ENCODE measurements at places on chromosomes 11 and 22.

DNA sequence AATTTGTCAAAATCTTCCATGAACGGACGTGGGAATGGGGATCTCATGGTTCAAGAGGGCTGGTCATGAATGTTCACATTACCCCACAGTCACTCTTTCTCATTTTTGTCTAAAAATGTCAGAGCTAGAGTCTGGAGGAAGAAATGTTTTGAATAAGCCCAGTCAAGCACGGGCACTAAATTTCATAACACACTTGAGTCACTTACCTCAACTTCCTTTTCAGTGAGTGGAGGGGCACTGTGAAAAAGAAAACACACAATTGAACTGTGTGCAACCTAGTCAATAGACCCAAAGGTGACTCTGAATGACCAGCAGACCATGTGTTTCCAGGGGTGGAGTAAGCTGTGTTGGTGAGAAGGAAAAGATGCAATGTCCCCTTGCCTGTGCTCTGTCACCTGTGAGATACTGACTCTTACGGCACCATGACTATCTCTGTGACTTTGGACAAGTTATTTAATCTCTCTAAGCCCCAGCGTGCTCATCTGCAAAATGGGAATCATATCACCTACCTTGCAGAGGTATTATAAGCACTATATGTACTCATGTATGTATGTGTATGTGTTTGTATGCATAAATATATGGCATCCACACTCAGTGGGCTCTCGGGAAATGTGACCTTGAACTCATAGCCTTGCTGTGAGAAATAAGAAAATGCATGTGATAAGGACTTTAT, 38.2 kb upstream of the LYVE1 start:
- peak; percentile 51 for DNase-seq

- DNase-seq: no peak
These were observed 5.8 kb downstream of the CD44 start for GRCh38 chr11:35144806-35145205.

GRCh38 chr11:1924181-1924580, 4.7 kb downstream of the TNNT3 start:
- no peak for DNase-seq

DNA sequence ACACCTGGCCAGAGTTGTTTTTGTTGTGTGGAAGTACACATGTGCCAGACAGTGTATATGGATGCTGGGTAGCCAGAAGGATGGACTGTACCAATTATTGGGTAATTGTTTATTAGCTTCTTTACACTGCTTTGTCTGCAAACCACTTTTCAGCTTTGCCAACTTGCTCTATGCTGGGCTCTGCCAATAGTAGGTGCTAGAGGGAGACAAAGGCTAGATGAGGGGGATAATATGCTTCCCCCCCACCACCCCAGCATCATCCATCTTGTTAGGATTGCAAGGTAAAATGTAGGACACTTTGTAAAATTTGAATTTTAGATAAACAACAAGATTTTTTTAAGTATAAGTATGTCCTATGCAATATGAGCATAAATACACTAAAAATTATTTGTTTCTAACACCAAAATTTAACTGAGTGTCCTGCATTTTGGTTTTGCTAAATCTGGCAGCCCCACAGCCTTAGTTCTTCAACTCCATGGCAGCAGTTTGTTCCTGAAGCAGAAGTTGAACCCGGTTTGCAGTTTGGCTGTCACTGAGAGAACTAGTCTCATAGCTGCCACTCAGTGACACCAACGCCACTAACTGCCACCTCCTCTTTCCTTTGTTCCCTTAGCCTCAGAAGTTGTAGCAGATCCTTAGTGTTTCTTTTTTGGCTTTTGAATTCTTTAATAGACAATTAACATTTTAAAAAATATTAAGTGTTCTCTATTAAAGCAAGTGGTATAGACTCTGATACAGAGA, 78.8 kb downstream of the CCDC81 start:
- no peak for DNase-seq

- DNase-seq: peak; percentile 3
These were observed 120.5 kb downstream of the CACNA1I start for GRCh38 chr22:39690881-39691605.

DNA sequence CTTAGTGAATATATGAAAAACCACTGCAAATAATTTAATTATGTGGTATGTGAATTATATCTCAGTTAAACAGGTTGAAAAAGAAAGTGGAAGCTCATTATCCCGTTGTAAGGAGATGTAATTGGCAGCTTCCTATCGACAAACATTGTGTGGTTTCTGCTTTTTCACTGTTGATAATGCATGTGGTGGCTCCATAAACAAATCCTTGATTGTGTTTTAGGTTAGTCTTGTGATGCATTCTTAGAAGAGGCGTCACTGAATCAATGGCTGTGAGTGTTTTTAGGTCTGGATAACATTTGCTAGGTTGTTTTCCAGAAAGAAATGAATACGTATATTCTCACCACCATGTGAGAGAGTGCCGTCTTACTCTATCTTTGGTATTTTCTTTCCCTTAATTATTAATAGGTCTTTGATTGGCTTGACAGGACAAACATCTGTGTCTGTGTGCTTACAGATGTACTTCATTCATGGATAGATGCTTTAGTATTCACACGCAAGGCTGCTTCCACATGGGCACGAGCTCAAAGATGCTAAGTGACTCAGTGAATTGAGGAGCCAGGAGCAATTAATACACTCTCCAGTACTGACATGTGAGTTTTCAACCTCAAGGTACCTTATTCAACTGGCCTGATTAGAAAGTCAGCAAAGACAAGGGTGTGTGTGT, 166.7 kb downstream of the TBC1D22A start:
- DNase-seq: peak; percentile 22

- no peak for DNase-seq
These were observed 33.4 kb downstream of the PPARA start for GRCh38 chr22:46183733-46184132.

DNA sequence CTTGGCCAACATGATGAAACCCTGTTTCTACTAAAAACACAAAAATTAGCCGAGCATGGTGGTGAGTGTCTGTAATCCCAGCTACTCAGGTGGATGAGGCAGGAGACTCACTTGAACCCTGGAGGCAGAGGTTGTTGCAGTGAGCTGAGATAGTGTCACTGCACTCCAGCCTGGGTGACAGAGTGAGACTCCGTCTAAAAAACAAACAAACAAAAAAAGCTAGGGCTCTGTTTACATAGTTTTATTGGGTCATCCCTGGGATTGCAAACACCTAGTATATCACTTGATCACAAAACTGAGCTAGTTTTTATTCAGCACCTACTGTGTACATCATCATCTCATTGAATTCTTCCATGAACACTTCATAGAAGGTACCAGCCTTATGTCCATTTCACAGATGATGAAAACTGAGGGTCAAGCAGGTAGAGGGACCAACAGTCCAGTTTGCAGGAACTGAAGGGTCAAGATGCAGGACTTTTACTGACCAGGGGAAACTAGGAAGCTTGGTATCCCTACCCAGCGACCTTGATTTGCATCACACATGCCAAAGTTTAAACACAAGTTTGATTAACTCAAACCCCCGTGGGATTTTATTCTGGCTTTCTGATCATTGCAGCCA, 9.2 kb upstream of the MRTFA start:
- DNase-seq: no peak

DNA sequence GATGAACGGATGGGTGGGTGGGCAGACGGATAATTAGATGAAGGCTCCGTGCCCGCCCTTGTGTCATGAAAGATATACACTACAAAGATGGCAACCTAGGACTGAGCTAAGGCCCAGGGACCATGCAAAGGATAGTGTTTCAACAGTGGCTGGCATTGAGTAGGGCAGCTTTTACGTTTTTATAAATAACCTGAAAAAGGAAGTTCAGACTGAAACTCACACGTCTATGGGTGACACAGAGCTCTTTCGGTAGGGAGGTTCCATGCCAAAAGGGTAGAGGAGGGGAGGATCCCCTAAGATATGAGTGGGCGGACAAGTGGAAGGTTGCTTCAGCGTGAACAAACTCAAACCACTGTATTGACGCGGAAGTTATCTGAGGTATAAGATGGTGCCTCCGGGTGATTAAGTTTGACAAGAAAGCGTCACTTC, 90.5 kb downstream of the UBASH3B start:
- DNase-seq: no peak

GRCh38 chr22:32202539-32203180, 2.2 kb downstream of the RFPL2 start:
- peak; percentile 31 for DNase-seq

GRCh38 chr11:32163557-32163956, 72.7 kb downstream of the RCN1 start:
- no peak for DNase-seq

DNA sequence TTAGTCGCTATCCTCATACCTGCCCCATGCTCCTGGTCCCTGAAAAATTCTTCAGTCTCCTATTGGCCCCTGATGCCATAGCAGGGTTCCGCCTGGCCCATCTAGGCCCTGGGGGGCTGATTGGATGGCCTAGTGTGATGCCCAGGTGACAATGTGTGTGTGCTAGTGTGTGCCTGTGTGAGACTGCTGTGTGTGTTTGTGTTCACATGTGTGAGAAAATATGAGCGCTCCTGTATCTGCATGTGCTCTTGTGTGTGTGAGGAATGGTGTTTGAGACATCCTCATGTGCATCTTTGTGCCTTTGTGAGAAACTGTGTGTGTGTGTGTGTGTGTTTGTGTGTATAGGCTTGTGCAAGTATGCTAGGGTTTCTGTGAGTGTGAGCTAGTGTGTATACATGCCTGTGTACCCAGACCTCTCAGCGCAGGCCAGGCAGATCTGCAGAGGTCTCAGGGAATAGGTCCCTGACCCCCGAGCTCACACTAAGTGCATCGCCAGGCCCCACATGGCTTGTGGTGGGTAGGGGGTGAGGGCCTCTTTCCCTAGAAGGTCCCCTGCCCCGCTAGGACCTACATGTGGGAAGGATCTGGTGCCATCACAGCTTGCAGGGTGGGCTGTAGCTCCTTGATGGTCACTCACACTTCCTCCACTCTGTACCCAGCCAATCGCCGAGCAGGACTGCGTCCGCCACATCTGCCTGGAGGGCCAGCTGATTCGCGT, 64.6 kb downstream of the OTOG start:
- DNase-seq: no peak

GRCh38 chr22:30043161-30043560, 37.1 kb upstream of the HORMAD2 start:
- DNase-seq: no peak

GRCh38 chr11:19951558-19952115, 208.6 kb downstream of the DBX1 start:
- DNase-seq: peak; percentile 62

DNA sequence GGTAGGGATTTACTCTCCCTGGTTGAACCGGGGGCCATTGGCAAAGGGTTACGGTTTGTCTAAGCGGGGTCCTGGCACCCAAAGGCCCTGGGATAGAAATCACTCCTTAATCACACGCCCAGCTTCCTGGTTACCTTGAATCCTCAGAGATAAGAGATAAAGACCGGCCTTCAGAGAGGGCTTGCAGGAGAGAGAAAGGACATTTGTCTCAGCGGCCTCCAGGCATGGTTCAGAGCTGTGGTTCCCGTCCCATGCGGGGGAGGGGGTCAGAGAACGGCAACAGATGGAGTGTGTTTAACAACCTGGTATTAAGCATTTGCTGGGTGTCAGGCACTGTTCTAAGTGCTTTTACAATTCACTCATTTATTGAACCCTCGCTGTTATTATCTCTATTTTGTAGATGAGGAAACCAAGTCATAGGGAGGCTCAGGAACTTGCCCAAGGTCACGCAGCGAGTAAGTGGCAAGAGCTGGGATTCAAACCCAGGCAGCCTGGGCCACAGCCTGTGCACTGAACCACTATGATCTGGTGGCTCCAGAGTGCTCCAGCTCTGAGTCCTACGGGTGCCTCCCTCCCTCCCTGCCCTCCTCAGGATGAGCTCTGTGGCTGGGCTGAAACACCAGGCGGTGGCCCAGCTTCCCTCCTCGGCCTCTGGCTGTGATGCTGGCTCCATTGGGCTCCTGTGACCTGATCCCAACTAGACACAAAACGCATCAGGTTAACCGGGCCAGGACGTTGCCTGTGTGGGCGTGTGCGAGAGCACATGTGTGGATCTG, 18.6 kb downstream of the LRRC10B start:
- DNase-seq: no peak

DNA sequence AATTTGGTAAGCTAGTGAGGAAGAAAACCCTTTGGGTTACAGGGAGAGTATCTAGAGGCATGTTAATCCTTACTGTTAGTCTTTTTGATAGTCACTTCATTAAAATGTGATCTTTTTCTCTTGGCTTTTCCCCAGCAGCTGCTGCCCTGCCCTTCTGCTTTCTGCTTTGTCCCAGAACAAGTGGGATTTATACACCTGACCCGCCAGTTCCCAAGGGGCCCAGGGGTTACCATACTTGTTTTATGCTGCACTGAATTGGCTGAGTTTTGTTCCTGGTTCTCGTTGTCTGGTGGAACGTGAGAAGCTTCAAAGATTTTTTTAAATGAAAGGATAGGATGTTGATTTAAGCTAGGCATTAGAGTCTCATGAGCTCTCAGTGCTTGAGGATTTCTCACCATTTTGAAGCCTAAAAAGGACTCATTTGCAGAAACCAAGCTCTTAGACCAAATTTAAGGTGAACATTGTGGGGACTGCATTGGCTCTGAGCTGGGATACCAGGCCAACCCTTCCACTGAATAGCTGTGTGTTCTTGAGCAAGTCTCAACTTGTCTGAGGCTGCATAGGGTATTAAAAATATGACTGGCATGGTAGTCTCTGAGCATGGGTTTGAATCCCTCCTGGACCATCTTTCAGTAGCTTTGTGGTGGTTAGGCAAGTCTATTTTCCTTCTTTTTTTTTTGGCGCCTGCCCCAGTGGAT, 6.6 kb downstream of the LIMK2 start:
- no peak for DNase-seq

DNA sequence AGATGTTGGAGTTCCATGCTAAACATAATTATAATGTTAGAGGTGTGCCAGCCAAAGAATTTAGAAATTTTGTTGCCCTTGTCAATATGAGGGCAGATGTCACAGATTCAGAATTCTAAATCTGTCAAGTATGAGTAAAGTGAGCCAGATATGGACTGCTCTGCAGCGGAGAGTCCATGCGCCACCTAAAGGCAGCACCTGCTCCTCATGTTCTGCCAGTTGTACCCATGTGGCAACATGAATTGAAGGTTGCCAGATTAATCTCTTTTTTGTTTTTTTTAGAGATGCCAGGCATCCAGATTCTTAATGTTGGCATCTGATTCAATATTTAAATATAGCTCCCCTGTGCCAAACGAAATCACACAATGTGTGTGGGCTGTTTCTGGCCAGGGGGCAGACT, 678.6 kb upstream of the ANO5 start:
- no peak for DNase-seq

GRCh38 chr22:41584881-41585280, 4.8 kb downstream of the PMM1 start:
- DNase-seq: no peak

GRCh38 chr11:45022294-45023064, 71.8 kb upstream of the TP53I11 start:
- peak; percentile 11 for DNase-seq

GRCh38 chr11:10777806-10778205, 26.8 kb downstream of the CTR9 start:
- DNase-seq: no peak

GRCh38 chr22:31122532-31123291, at the start of gene INPP5J:
Gene INPP5J (plus strand): TSS chr22:31122966. CDS start chr22:31123015, 49 bp downstream.
- DNase-seq: peak; percentile 59

GRCh38 chr11:130023204-130023603, 20.6 kb upstream of the PRDM10 start:
- peak; percentile 88 for DNase-seq
